ENCODE measurements at places on chromosomes 2 and 18.

GRCh38 chr18:39730606-39731005 is 2165.0 kb upstream of the CELF4 start:
- no peak for DNase-seq

GRCh38 chr2:162293122-162293786 is 25.2 kb downstream of the IFIH1 start:
- DNase-seq, result no peak

DNA sequence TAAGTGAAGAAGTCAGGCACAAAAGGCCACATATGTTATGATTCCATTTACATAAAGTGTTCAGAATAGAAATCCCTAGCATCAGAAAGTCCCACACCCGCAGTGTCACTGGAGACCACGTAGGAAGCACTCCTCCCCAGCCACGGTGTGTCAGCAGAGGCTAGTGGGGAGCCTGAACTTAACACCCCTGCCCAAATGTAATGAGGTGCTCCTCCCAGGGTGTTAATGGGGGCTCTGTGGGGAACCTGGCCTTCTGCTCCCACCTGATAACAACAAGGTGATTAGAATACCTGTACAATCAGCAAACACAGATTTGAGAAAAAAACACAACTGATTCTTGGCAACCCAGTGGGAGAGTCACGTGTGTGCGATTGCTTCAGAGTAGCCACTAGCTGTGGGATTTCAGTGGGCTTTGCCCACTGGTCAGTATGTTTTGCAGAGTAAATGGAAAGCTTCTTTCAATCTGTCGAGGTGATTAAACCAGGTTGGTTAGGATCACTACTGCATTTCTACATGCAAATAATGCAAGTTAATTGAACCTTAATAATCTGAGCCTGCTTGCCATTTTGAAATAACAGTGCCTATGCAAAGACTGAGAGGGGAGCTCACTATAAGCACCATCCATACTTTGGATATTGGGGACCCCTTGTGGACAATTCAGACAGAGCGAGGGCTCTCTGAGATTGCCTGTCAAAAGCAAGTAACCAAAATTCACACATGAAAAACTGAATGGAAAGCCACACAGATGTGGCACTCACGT is 20.6 kb upstream of the ATRAID start:
- no peak for DNase-seq

GRCh38 chr2:224039080-224039769 is at the start of gene SERPINE2:
SERPINE2 (minus strand) TSS chr2:224039286; CDS start chr2:224001900, 37,386 bp downstream.
- peak; percentile 53 for DNase-seq

GRCh38 chr2:226575928-226576327 is 223.7 kb downstream of the IRS1 start:
- no peak for DNase-seq
